Lower leg skin (tissue), 4 donors: ENCODE measurements at places on chromosomes 16 and 17. TPM values are rescaled to one million over a fixed set of nuclear protein-coding genes. Genes with fewer than 3 reads are reported as not detected.

GRCh38 chr16:87603684-87604633, 1.7 kb downstream of the JPH3 start:
- DNase-seq, result no peak

DNA sequence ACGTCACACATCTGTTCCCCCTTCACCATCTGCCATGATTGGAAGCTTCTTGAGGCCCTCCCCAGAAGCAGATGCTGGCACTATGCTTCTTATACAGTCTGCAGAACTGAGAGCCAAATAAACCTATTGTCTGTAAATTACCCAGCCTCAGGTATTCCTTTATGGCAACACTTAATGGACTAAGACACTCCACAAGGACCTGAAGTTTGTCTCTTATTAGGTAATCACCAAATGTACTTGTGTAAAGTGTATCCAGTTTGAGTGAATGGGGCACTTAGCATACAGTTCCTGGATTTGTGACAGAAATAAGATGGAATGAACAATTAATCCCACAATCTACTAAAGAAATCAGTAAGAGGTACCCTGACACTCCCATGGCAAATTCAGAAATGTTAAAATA, 105.3 kb downstream of the SLC39A11 start:
- no peak for DNase-seq

DNA sequence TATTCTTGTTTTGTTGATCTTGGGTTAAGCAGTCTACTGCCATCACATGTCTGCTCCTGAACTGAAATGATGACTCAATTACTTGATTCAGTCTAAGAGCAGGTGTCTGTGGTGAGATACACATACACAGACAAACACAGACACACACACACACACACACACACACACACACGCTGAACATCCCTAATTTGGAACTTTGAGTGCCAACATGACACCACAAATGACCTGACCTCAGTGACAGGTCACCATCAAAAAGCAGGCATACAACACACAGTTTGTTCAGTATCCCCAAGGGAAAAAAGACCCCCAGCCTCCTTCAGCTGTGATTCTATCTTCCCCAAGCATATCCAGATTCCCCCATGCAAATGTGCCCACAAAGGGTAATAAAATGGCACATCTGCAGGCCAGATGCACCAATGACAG, 130.1 kb upstream of the TMEM97 start:
- no peak for DNase-seq

DNA sequence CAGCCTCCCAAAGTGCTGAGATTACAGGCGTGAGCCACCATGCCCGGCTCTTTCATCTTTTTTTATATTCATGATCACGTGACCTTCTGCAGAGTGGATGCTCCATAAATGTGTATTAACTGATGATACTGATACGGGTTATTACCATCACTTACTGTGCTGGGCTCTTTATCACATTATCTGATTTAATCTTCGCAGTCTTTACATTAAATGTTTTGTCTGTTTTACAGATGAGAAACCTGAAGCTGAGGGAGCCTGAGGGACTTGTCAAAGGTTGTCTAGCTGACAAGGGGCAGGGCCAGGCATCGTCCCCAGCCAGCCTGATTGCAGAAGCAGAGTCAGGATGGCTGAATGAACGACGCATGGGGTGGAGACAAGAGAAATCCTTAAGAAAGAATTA, 104.4 kb downstream of the NTN1 start:
- no peak for DNase-seq

- DNase-seq, result no peak
These were observed 63.1 kb downstream of the USP22 start for GRCh38 chr17:20979792-20980083.

Gene SULT1A2
- not detected for total RNA-seq

Gene SLC5A2
- total RNA-seq, result 0.27 TPM

Gene ADGRG3
- 0.25 TPM for total RNA-seq

Gene FOXC2
- 0.32 TPM for total RNA-seq

Gene ZNF286A
- total RNA-seq, result 12.6 TPM

Gene KRTAP4-9
- total RNA-seq, result 0.44 TPM
